Stimulated activated CD8-positive, alpha-beta memory T cell treated with anti-CD3 and anti-CD28 coated beads, Interleukin-7, amount 100 ng/mL, for 1 hour (primary cell): ENCODE measurements at places on chromosomes 11 and 22.

- no peak for DNase-seq
These were observed 48.8 kb upstream of the B3GAT1 start for GRCh38 chr11:134460881-134461280.

- no peak for DNase-seq
These were observed 393.1 kb downstream of the ETS1 start for GRCh38 chr11:128194216-128194615.

GRCh38 chr22:42994917-42995562 lies 19.9 kb downstream of the PACSIN2 start:
- DNase-seq = no peak

- no peak for DNase-seq
These were observed 17.1 kb upstream of the CRTAM start for GRCh38 chr11:122821169-122821568.

- DNase-seq = no peak
These were observed 5.4 kb downstream of the SHISA8 start for GRCh38 chr22:41909310-41910049.

- DNase-seq = no peak
These were observed 1.5 kb downstream of the ME3 start for GRCh38 chr11:86670911-86671310.

DNA sequence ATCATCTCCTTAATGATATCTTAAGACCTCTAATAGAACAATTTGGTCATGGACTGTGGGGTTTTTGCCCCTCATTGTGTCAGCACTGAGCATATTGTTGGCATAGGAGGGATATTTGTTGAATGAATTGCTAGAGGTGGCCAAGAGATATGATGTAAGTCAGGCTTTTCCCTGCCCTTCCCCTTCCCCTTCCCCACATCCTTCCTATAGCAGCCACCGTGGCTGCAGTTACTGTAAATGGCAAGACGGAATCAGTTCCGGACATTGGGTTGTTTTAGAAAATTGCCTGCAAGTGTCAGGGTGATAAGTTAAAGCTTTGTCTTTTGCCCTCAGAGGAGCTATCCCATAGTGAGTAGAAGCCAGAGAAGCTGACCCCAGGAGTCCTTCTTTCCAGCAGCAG lies 23.0 kb downstream of the LIMK2 start:
- DNase-seq = no peak
